ENCODE measurements at places on chromosomes 5 and 9. TPM values are rescaled to one million over a fixed set of nuclear protein-coding genes. Genes with fewer than 3 reads are reported as not detected.

SYK gene
- total RNA-seq = under 0.01 TPM

TEX48 gene
- total RNA-seq = not detected

GALNT12 gene
- 37.4 TPM for total RNA-seq

LCN10 gene
- not detected for total RNA-seq

SH2D3C gene
- not detected for total RNA-seq

GPX3 gene
- 14.9 TPM for total RNA-seq

COL23A1 gene
- under 0.01 TPM for total RNA-seq

ZCCHC7 gene
- 22.6 TPM for total RNA-seq

ADAMTS12 gene
- total RNA-seq = 9.8 TPM

TLR4 gene
- total RNA-seq = 2.2 TPM

ASB6 gene
- 8.8 TPM for total RNA-seq

PLAC8L1 gene
- total RNA-seq = not detected

LCP2 gene
- total RNA-seq = not detected

SEC24A gene
- total RNA-seq = 11.6 TPM

EPB41L4B gene
- total RNA-seq = 0.26 TPM

CYFIP2 gene
- 7.0 TPM for total RNA-seq

TAF11L5 gene
- not detected for total RNA-seq

PDZD2 gene
- total RNA-seq = 0.09 TPM

NXNL2 gene
- total RNA-seq = 0.77 TPM

INIP gene
- total RNA-seq = 13.4 TPM

C5orf58 gene
- total RNA-seq = not detected

DMRTA1 gene
- 0.47 TPM for total RNA-seq

ARL10 gene
- 11.3 TPM for total RNA-seq

HTR1A gene
- not detected for total RNA-seq

TMEM174 gene
- total RNA-seq = not detected

FOXD4L4 gene
- total RNA-seq = 0.32 TPM

ASPN gene
- 11.2 TPM for total RNA-seq

DAPK1 gene
- 1.0 TPM for total RNA-seq

LCN1 gene
- not detected for total RNA-seq

PIP5K1B gene
- not detected for total RNA-seq

CSF1R gene
- under 0.01 TPM for total RNA-seq

APBA1 gene
- 5.7 TPM for total RNA-seq

PHF24 gene
- 0.16 TPM for total RNA-seq

SLC45A2 gene
- under 0.01 TPM for total RNA-seq
